Choroid plexus epithelial cell (primary cell): ENCODE measurements at places on chromosomes 11 and 22.
A peak's percentile ranks its signal among the peaks of the same experiment; 100 is the strongest.

DNA sequence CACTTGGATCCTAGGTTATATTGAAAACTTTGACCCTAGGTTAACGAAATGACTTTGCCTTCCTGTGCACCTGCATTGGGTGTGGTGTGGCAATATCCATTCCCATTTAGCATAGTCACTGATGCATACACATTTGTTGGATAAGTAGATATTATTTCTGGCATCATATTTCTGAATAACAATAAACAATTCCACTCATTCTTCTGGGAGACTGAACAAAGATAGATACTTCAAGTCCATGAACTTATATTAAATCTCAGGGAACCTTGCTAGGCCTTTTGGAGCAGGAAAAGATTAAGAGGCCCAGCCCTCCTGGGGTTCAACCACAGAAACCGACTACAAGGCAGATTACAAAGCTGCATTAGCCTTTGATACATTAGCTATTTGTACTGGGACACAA is 118.9 kb downstream of the MSANTD4 start:
- peak; percentile 24 for DNase-seq

DNA sequence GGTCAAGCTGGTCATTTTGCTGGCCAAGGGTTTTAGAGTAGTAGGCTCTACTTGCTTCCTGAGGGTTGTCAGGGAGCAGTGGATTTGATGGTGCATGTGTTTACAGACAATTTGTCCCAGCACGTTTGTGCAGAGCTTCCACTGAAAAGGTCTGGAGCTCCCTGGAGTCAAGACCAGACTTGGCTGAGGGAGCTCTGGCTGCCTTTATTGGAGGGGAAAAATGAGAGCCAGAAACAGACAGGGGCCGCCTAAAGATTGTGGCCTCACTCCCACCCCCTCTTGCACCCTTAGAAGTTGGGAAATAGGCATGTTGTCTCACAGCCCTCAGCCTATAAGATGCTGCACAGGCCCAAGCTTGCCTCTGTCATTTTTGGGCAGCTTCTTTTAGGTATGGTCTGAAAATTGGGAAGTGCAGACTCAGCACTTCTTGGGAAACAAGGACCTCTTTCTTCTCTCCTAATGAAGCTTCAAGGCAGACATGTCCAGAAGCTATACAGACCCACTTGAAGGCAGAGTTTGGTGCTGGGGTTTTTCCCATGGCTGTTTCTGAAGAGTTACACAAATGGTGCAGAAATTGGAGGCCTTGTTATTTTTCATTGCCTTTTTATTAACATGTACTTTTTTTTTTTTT is 55.1 kb downstream of the AMOTL1 start:
- DNase-seq = no peak

DNA sequence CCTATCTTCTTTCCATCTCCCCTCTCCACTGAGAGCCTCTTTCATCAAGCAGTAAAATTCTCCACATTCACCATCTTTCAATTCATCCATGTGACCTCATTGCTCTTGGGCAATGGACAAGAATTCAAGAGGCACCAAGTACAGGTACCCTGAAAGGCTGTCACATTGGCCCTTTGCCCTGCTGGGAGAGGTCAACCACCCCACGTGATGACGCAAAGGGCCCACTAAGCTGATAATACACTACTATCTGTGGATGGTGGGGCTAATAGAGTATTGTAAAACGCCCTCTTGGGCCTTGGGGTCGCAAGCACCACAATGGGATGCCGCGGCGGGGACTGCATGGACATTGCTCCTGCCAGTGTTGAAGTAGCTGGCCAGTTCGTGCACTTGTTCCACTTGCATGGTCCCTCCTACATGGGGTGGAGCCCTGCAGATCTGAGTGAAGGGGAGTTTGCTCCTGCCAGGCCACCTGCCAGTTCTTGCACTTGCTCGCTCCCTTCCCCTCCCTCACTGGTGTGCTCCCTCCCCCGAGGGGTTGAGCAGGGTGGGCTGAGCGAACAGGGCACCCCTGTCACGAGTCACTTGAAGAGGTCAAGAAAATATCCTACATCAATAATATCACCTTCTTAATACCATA is 1578.8 kb upstream of the RAG2 start:
- no peak for DNase-seq

GRCh38 chr11:29095821-29096220 is 921.0 kb downstream of the KCNA4 start:
- no peak for DNase-seq

GRCh38 chr22:32623943-32624342 is 149.3 kb downstream of the FBXO7 start:
- DNase-seq = peak; percentile 91

DNA sequence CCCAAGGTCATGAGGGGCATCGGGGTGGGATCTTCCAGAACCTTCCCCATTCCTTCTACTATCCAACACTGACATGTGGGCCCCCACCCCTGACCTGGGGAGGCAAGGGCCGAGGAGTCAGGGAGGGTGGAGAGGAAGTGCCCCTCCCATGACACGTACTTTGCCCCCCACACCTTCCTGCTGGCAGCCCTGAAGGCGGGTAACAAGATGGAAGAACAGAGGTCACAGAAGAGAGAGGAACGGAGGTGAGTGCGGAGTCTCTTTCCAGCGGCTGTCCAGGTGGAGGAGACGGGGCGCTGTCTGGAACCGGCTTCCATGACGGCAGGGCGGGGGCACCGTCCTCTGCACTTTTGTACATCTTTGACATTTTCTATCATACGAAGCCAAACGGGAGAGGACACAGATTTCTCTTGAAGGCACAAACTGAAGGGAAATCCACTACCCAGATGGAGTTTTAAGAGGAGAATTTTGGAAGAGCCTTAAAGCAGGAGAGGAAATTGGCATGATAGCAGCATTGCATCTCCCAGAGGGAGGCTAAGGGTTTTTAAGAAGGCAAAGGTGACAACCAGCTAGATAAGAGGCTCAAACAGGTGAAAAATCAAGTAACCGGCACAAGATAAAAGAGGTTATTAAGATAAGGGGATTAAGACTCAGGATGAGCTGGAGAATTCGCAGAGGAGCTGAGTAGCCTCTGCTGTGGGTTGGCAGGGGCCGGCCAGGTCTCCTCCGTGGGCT is 16.7 kb downstream of the OSBPL5 start:
- no peak for DNase-seq

DNA sequence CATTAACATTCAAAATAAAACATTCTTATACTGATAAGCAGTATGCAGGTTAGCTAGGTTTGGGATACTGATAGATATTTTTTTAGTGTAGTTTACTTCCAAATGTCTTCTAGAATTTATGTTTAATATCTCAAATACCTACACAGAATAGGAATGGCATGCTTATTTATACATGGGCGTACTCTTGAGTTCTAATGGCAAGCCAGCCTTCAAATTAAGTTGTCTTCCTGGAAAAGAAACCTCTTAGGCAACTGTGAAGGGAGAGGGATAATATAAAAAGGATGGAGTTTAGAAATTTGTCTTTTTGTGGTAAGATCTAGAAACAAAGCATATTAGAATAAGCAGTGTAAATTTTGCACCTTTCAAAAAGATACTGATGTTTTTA is 65.4 kb downstream of the MTMR3 start:
- peak; percentile 6 for DNase-seq

DNA sequence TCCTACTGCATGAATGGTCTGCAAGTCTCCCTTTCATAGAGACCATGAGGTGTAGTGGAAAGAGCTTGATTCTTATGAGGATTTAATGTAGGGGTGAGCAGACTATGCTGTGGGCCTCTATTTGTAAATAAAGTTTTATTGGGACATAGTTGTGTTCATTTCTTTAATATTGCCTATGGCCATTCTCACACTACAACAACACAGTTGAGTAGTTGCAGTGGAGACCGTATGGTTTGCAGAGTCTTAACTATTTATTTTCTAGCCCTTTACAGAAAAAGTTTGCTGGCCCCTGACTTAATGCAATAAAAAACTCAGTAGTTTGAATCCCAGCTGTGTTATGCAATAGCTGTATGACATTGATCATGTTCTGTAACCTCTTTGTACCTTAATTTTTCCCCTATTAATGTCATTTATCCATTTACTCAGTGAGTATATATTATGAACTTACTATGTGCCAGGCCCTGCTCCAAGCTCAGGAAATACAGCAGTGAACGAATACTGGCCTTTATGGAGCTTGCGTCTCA is 106.3 kb downstream of the ATXN10 start:
- DNase-seq = peak; percentile 56

- no peak for DNase-seq
These were observed 47.2 kb upstream of the IGSF9B start for GRCh38 chr11:134003792-134004495.

- no peak for DNase-seq
These were observed 70.8 kb downstream of the PANX1 start for GRCh38 chr11:94199136-94200130.

GRCh38 chr11:12841946-12842630 is 167.0 kb upstream of the RASSF10 start:
- DNase-seq = peak; percentile 85

- no peak for DNase-seq
These were observed 83.8 kb downstream of the NAT10 start for GRCh38 chr11:34189191-34189590.

GRCh38 chr22:25111579-25112517 is 87.8 kb upstream of the CRYBB3 start:
- no peak for DNase-seq

- DNase-seq = peak; percentile 34
These were observed 23.5 kb upstream of the TH start for GRCh38 chr11:2194877-2195755.

GRCh38 chr11:81887671-81888070 is 846.0 kb downstream of the FAM181B start:
- DNase-seq = no peak

DNA sequence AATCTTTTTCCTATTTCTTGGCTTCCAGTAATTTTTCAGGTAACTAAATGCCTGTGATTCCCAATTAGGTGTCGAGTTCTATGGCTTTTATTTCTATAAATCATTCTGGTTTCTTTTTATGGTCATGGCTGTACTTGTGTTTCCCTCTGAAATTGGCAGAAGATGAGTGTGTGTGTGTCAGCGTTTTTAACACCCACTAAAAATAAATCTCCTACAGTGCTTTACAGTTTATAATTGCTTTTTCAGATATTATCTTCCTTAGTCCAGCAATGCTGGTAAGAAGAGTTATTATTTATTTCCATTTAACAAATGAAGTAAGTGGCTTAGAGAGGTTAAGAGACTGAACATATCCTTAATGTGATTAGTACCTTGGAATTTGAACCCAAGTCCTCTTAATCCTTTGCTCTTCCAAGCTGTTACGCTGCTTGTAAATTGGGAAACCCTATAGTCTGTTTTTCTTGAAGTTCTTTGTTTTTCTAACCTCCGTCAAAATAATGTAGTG is 125.2 kb downstream of the TEAD1 start:
- DNase-seq = no peak

DNA sequence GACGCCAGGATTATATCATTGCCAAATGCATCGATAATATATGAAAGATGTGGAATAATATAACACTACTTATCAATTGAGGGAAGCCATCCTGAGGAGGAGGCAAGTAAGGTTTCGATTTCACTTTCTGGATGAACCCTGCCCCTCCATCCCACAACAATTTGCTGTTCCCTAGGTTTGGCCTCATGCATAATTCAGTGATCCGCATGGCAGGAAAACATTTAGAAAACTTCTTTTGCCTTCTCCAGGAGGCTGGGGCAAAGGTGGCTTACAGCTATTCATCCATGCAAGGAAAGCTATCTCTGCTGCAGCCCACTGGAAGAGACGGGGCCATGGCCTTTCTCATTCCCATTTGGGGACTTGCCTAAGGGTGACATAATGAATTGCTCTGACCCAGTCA is 489.4 kb upstream of the CADM1 start:
- DNase-seq = no peak

GRCh38 chr11:22433094-22433455 is 94.9 kb downstream of the SLC17A6 start:
- DNase-seq = no peak

- peak; percentile 44 for DNase-seq
These were observed 29.0 kb downstream of the MYH9 start for GRCh38 chr22:36358533-36359469.

GRCh38 chr11:66002648-66003225 is 434 bp downstream of the BANF1 start:
- peak; percentile 44 for DNase-seq

- DNase-seq = no peak
These were observed 152.3 kb downstream of the TMEM135 start for GRCh38 chr11:87190071-87190470.

DNA sequence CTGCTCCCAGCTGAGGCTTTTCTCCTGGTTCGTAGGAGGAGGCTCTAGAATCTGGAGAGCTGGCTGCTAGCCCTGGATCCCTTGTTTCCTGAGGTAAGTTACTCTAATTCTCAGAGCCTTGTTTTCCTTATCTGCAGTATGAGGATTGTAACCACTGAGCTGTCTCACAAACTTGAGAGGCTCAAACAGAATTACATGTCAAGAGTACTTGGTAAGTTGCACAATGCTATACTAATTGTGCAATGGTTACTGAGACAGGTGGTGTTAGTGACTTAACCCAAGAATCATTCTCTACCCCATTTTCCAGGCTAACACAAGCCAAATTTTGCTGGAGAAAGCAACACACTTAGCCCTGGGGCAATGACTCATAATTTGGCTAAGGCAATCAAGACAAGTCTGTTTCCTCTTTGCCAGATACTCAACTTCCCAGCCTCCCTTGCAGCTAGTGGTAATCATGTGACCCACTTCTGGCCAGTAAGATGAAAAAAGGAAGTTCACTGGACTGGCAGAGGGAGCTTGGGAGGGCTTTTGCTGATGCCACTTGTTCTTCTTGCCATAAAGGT is 348.0 kb downstream of the TENM4 start:
- DNase-seq = peak; percentile 91

- no peak for DNase-seq
These were observed 454 bp upstream of the OTUB1 start for GRCh38 chr11:63985812-63986155.

- no peak for DNase-seq
These were observed 10.4 kb upstream of the SLC39A13 start for GRCh38 chr11:47398011-47398410.

DNA sequence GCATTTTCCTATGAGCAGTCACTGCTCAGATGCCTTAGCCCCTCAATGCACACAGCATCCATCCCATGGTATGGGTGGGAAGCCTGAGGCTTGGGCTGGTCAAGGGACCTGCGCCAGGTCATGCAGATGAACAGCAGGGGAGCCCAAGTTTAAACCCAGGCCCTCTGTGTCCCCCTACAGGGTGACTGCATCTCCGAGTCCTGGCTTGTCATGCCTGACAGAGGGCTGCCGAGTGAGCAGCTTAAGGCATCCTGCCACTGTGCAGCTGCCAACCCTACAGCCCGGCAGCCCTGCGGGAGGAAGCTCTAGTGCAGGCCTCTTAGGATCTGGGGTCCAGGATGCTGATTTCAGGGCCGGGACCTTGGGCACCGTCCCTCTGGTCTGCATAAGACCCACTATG is 10.0 kb downstream of the IL2RB start:
- DNase-seq = no peak

GRCh38 chr11:36121054-36121453 is 168.2 kb downstream of the COMMD9 start:
- DNase-seq = no peak

DNA sequence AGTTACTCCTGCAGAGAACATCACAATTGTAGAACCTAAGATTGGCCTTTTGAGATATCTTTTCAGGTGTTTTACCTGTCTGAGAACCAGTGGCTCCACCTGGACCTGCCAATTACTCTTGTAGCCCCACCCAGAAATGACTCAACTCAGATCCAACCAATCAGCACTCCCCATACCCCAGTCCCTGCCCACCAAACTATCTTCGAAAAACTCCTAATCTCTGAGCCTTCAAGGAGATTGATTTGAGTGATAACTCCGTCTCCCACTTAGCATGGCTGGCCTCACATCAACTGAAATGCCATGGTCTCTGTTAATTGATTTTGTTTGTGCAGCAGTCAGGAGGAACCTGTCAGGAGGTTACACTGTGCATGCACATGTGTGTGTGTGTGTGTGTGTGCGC is 103.6 kb downstream of the MTNR1B start:
- no peak for DNase-seq
